T-helper 2 cell treated with Interferon-gamma antibody and Interleukin-4, amounts not matched to agents 5 μg/mL and 100 μg/mL, for 36 hours (primary cell): ENCODE measurements at places on chromosomes 12 and 14.

GRCh38 chr12:112167718-112168525 lies 42.6 kb downstream of the TRAFD1 start:
- no peak for DNase-seq

- no peak for DNase-seq
Measured at GRCh38 chr14:83289390-83289789, 1755.7 kb upstream of the SEL1L start.

DNA sequence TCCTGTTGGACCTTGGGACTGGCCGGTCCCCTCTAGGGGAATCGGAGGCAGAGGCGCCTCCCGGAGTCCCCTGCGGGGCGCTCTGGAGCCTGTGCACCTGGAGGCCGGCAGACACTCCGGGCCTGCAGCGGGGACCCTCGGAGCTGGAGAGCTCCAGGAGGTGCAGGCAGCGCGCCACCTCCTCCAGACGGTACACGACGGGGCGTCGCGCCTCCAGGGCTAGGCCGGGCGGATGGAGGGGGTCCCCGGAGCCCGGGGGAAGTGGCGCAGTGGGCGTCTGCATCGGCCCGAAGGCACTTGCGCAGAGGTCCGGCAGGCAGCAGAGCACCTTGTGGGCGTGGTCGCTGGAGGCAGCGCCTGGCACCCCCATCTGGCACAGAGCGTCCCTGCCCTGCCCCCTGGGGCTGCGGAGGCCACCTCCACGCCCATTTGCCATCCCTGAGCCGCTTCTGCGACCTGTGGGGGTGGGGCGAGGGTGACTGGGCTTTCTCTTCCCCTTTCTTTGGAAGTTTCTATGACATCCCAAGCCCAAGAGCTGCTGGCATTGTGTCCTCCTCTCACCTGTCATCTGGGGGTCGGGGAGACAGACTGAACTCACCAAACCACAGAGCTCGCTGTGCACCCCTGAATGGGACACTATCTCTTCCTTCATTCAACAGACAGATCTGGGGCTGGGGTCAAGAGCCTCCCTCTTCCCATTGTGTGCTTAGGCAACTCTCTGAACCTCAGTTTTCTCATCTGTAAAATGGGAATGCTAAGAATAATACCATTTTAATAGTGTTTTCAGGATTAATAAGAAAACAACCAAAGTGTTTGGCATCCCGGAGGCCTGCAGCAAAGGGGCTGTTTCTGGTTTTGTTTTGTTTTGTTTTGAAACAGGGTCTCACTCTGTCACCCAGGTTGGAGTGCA lies 37.5 kb upstream of the CORO1C start:
- no peak for DNase-seq

DNA sequence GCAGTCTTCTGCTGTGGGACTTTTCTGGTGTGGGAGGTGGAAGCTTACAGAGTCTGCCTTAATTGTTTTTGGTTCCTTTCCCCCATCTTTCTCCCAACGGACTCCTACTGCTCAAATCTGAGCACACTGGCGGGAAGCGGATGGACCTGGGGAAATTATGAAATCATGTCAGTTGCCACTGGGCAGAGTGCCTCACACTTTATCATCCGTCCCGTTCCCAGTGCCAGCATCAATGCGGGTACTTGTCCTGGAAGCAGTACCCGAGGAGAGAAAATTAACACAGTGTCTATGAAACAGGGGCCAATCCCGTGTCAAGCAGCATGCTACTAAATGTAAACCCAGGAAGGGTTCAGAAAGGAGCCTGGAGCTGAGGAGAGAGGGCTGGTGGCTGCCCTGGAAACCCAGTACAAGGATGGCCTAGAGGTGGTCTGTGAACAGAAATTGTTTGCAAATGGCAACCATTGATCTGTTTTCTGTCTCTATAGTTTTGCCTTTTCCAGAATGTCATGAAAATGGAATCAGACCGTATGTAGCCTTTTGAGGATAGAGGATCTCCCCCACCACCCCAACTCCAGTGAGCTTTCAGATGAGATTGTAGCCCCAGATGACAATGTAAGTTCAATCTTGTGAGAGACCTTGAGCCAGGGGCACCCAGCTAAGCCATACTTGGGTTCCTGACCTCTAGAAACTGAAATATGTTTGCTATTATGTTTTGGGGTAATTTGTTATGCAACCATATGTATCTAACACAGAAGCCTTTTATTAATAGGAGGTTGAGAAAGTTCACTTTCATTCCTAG lies 908 bp upstream of the CDKL1 start:
- DNase-seq: no peak

GRCh38 chr12:21697904-21698630 lies 40.4 kb upstream of the LDHB start:
- DNase-seq: no peak

DNA sequence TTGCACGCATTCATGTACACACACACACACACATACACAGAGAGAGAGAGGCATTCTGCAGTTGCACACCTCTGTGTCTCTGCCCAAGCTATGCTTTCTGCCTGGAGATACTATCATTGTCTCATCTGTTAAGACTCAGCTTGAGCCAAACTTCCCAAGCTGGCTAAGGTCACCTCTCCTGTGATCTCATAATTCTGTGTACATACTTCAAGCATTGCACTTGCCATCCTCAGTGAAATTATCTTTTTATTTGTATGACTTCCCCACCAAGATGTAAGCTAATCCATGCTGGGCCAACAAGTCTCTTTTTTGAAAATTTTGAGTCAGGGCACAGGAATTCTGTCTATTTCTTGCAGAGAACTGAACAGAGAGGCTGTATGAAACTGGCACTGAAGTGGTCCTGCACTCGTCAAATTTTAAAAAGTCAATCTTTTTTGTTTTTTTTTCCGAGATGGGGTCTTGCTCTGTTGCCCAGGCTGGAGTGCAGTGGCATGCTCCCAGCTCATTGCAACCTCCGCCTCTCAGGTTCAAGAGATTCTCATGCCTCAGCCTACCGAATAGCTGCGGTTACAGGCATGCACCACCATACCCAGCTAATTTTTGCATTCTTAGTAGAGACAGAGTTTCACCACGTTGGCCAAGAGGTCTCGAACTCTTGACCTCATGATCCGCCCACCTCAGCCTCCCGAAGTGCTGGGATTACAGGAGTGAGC lies 44.3 kb downstream of the TMTC1 start:
- DNase-seq: no peak

DNA sequence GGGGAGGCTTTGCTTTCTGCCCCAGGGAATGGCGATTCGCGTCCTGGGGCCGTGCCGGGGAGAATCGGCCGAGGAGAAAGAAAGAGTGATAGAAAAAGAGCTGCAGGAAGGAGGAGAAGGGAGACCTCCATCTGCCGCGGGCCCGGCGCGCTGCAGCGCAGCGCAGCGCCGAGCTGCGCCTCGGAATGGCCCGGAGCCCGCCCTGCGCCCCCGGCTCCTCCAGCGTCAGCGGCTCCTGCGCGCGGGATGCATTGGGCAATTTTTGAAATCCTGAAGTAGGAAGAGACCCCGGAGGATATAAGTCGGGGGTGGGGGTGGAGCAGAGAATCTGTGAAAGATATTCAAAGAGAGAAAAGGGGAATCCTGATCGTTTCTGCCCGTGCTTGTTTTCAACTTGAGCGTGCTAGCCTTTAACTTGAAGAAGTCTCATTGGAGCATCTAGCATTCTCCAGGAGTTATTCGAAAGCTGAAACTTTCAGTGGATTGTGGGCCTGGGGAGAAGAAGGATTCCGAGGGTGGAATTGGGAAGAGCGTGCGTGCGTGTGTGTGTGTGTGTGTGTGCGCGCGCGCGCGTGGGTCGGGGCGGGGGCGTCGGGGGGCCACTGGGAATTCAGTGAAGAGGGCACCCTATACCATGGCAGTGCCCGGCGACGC lies 441 bp downstream of the PDE3A start:
- no peak for DNase-seq

DNA sequence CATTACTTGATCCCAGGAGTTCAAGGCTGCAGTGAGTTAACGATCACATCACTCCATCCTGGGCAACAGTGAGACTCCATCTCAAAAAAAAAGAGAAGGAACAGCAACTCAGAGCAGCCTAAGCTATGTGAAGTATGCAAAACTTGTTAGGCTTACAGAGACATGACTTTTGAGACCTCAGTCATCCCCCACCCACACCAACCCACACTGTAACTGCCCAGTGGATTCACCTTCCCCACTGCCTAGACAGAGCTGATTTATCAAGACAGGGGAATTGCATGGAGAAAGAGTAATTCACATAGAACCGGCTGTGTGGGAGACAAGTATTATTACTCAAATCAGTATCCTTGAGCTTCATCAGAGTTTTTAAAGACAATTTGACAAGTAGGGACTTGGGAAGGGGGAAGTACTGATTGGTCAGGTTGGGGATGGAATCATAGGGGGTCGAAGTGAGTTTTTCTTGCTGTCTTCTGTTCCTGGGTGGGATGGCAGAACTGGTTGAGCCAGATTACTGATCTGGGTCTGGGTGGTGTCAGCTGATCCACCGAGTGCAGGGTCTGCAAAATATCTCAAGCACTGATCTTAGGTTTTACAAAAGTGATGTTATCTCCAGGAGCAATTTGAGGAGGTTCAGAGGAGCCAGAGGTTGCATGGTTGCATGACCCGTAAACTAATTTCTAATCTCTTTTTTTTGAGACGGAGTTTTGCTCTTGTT lies 6.2 kb upstream of the WDR89 start:
- no peak for DNase-seq

DNA sequence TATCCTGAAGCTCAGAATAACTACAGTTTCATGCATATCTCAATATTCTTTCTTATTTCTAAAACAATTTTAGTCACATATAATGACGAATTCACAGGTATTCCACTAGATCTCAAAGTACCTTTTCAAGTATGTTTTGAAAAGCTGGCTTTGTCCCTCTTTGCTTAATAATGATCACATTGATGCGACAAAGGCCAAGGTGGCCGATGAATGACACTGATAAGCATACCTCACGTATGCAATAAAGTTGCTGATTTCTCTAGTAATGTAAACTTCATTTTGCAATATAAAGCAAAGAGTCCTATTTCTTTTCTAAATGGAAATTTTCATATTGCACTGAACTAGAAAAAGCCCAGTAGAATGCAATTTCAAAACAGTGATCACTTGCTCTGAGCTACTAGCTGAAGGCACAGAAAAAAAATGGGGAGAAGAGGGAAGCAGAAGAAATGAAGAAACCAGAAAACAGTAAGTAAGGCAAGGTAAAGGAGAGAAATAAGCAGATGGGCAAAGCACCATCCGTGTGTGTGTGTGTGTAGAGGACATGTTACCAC lies 29.3 kb downstream of the FGD6 start:
- DNase-seq: no peak

- DNase-seq: no peak
Measured at GRCh38 chr12:94544355-94544754, 84.7 kb upstream of the CEP83 start.

DNA sequence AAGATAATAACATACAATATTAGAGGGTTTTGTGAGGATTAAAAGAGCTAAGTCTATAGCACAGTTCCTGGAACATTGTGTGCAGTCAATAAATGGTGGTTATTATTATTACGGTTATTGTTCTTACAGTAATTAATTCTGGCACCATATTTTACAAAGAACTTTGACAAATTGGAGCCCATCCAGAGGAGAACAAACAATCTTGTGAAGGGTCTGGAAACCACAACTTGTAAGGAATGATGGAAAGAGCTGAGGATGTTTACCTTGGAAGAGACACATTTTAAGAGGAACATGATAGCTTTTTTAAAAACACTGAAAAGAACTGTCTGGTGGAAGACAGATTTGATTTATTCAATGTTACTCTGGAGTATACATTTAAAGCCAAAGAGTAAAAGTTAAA lies 150.5 kb upstream of the KRR1 start:
- no peak for DNase-seq

GRCh38 chr14:89226801-89227495 lies 190.1 kb downstream of the FOXN3 start:
- no peak for DNase-seq

DNA sequence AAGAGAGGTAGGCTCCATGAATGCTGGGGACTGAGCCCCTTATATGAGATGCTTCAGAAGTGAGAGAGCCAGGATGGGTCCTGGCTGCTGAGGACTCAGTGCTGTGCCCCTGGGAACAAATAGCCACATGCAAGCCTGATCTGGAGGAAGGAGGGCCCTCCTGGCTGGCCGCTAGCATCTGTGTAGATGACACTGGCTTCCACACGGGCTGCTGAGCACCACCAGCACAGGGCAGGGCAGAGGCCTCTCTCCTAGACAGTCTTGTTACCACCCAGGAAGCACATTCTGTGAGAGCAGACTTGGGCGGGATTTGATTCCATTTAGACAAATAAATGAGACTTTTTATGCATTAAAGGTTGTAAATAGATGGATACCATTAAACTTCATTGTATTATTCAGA lies 48.0 kb downstream of the ZNF664 start:
- DNase-seq: no peak

GRCh38 chr14:67690011-67690410 lies 5.6 kb downstream of the RDH11 start:
- no peak for DNase-seq

DNA sequence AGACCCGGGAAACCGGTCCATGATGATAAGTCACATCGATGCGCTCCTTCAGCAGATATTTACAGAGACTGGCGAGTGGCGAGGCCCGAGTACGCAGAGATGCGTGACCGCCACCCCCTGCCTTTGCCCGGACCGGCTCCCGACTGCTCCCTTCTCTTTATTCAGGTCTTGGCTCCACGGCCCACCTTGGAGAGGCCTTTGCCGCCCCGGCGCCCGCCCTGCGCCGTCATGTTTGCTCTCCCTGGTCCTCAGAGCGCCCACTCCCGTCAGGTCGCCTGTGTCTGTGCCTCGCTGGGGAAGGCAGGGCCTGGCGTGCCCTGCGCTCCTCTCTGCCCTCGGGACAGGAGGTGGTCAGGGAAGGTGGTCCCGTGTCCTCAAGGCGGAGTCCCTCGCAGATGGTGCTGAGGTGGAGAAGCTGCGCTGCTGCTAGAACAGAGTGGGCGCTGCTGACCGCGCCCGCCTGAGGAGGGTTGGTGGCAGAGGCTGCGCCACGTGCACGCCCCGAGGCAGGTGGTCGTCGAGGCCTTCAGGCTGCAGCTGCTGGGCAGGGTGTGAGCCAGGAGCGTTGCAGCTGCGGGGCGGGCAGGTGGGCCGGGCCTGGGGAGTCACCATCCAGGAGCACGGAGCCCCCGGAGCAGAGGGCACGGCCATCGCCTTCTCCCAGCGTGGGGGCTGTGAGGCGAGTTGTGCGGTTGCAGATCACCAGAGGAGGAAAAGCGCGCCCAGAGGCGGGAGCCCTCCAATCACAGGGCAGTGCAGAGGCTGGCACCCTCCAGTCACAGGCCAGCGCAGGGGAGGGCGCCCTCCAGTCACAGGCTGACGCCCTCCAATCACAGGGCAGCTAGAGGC lies 27.2 kb downstream of the DDX51 start:
- no peak for DNase-seq

DNA sequence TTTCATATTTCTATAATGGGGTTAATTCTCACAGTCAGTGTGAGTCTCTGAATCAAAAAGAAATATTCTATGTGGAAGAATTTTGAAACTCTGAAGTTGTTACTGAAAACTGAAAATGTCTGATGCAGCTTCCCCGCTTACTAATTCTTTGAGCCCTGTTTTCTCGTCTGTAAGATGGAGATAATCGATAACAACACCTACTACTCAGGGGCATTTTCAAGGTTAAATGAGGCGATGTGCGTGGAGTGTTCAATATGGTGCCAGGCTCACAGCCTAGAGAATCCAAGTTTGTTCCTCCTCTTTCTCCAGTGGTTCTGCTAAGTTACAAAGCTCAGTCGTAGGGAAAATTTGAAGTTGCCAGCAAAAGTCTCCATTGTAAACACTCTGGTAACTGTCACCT lies 391.4 kb downstream of the FUT8 start:
- peak; percentile 10 for DNase-seq
